ENCODE measurements at places on chromosomes 2 and 18.

- DNase-seq = no peak
Observed at GRCh38 chr18:79548986-79549637, 130.5 kb upstream of the CTDP1 start.

GRCh38 chr2:239465017-239466001 is 64.5 kb upstream of the HDAC4 start:
- no peak for DNase-seq

GRCh38 chr2:88832311-88832991 is 141.0 kb downstream of the RPIA start:
- DNase-seq = no peak

GRCh38 chr2:236366397-236366796 is 102.2 kb upstream of the ASB18 start:
- no peak for DNase-seq

DNA sequence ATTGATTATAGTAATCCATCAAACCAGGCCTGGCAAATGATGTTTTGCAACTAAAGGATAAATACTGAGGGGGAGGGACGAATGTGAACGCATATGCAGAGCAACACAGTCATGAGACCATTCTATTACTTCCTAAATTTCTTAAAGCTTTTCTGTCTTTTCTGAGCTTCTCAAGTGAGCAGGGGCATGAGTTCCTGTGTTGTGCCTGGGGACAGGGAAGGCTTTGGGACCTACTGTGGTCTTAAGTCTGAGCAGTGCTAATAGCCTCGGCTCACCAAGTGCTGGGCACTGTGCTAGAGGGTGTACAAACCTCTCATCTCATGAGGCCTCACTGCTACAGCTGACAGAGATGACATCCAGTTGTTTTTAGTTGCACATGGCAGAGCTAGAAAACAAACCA is 182.4 kb downstream of the NEDD4L start:
- no peak for DNase-seq

GRCh38 chr2:190178066-190178722 is 115.7 kb upstream of the MSTN start:
- no peak for DNase-seq

GRCh38 chr2:200264631-200265030 is 41.9 kb upstream of the SPATS2L start:
- DNase-seq = no peak

- no peak for DNase-seq
Observed at GRCh38 chr18:39761273-39761672, 2193.8 kb upstream of the PIK3C3 start.

DNA sequence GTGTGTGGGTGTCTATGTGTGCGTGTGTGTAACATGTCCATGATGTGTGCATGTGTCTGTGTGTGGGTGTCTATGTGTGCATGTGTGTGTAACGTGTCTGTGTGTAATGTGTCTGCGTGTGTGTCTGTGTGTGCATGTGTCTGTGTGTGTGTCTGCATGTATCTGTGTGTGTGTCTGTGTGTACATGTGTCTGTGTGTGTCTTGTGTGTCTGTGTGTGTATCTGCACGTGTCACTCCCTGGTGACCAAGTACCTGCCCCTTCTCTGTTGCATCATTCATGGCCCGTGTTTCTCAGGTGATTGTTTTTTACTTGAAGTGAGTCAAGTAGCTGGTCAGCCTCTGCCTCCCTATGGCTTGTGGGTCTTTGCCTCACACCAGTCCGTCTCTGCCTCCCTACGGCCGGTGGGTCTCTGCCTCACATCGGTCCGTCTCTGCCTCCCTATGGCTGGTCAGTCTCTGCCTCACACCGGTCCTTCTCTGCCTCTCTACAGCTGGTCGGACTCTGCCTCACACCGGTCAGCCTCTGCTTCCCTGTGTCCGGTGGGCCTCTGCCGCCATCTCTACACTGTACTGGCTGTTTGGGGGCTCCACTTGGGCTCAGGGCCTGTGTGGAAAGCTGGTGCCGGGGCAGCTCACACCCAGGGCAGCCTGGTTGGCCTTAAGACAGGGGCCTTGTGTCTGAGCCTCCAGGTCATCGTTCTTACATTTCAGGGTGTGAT is 31.6 kb downstream of the KCNG2 start:
- DNase-seq = no peak

- no peak for DNase-seq
Observed at GRCh38 chr2:65453916-65454315, 21.5 kb upstream of the SPRED2 start.

GRCh38 chr2:13524492-13524891 is 807.8 kb downstream of the TRIB2 start:
- DNase-seq = no peak

- DNase-seq = peak; percentile 37
Observed at GRCh38 chr2:48600204-48600813, 17.3 kb upstream of the GTF2A1L start.

DNA sequence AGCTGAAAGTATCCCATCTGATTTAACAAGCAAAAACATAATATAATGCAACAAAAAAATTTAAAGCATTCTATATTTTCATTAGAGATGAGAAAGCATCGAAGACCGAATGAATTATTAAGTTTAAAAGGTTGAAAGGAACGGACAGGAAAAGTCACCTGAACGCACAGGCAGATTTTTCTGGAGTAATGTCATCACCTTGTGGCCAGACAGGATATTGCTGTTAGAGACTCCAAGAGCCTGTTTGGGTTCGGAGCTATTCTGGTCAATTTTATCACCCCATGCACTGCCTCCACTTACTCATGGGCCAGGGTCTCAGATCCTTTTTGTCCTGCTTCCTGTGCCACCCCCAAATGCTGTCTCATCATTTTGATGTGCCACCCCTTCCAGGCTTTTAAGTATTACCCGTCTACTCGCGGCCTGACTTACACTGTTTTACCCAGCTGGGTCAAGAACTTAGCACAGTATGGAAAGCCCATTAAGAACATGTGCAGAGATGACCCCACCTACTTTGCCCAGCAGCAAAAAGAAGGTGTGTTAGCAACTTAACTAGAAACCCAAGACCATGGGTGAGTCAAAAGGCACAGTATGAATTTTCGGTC is 27.3 kb downstream of the GKN2 start:
- no peak for DNase-seq

- peak; percentile 51 for DNase-seq
Observed at GRCh38 chr2:26652361-26653041, 11.3 kb upstream of the CIB4 start.
